Glomerular endothelial cell (primary cell): ENCODE measurements at places on chromosomes 6 and 20. TPM values are rescaled to one million over a fixed set of nuclear protein-coding genes. Genes with fewer than 3 reads are reported as not detected.

TENT5A gene
- 0.68 and 1.6 TPM in 2 replicates for total RNA-seq

ANGPT4 gene
- total RNA-seq: not detected in 2 replicates

ADAM33 gene
- total RNA-seq: not detected in 2 replicates

PTCRA gene
- not detected in 2 replicates for total RNA-seq

SNAI1 gene
- 6.9 and 17.2 TPM in 2 replicates for total RNA-seq

GTSF1L gene
- total RNA-seq: not detected in 2 replicates
